ENCODE measurements at places on chromosomes 2 and 18.

GRCh38 chr2:108267101-108267500, 21.6 kb upstream of the SULT1C2 start:
- DNase-seq: no peak

DNA sequence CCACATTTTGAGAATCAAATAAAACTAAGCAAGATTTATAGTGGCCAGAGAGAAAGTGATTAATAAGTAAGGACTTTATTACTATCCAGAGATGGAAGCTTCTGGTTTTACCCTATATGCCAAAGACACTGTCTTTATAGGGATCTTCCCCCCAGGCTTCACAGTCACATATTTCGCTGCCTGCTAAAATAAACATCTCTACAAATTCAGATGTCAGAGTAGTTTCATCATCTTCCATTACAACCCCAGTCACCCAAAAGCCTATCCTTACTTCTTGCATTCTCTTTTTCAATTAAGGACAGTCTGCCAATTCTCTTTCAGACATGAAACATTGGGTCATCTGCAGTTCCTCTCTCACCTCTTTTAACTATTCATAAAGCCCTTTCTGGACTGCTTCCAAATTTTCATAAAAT, 28.3 kb downstream of the CREB1 start:
- DNase-seq: no peak

DNA sequence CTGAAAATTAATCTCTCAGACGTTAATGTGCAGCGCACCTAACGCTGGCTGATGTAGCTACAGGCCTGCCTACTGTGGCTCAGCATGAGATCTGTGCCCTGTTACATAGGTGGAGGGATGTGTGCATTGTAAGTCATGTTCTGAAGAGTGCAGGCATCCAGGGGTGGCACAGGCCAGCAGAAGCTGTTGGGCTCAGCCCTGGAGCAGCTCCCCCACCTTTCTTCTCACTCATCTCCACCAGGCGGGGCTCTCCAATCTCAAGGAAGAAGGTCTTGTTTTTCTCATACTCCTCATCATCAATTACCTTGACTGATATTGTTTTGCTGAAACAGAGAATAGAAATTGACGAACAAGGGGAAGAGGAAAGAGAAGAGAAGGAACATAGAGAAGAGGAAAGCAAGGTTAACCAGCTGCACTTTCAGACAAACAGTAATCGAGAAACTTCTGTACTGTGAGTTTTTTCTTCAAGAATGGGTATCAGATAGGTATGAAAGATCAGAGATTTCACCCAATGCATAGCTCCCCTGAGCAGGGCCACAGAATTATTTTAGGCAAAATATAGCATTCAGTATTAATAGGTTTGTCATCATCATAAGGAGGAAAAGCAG, 273.6 kb downstream of the SLC8A1 start:
- DNase-seq: no peak

- DNase-seq: peak; percentile 74
Measured at GRCh38 chr2:153873052-153874048, 1.6 kb downstream of the GALNT13 start.

DNA sequence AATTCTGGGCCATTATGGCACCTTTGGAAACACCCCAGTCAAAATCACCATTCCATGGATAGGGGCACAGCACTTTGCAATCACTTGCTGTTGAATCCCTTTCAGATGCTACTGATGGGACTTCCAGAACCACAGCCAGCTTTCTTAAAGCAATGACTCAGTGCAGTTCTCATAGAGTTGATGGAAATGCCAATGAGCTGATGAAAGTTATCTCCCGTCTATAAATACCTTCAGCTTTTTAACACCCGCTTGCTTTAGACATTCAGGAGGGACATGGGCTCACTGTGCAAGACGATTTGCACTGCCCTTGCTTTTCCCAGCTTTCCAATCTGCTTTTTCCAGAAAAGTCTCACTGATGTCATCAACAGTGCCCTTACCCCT, 66.7 kb upstream of the RPL31 start:
- no peak for DNase-seq

DNA sequence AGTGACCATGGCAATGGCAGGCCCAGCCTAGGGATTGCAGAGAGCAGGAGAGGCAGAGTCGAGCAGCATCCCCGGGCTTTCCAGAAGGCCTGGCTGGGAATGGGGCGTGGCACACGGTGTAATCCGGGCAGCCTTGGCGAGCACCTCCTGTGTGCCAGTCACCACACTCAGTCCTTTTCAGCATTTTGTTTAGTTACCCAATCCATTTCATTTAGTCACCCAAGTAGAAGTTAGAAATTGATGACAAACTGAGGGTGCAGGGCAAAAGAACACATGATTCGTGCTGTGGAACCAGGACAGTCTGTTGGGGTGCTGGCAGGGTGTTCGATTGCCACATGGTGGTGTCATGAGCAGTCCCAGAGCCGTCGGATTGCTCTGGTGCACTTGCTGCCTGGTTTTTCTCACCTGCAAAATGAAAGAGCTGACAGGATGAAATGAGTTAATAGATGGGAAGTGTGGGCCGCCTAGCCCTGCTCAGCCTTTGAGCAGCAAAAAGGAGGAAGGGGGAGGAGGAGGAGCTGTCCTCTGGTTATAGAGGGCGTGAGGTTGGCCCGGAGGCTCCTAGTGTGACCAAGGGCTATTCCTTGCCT, 299.4 kb downstream of the AGAP1 start:
- peak; percentile 49 for DNase-seq

Data from cerebellar cortex (tissue), 1 donor.